Renal cortex interstitium (tissue), 15 donors: ENCODE measurements at places on chromosomes 6 and 20. TPM values are rescaled to one million over a fixed set of nuclear protein-coding genes. Genes with fewer than 3 reads are reported as not detected.

GRCh38 chr20:22411627-22412450, 172.5 kb downstream of the FOXA2 start:
- no peak for DNase-seq

GRCh38 chr6:3081960-3082359, 13.7 kb downstream of the RIPK1 start:
- DNase-seq: no peak

DNA sequence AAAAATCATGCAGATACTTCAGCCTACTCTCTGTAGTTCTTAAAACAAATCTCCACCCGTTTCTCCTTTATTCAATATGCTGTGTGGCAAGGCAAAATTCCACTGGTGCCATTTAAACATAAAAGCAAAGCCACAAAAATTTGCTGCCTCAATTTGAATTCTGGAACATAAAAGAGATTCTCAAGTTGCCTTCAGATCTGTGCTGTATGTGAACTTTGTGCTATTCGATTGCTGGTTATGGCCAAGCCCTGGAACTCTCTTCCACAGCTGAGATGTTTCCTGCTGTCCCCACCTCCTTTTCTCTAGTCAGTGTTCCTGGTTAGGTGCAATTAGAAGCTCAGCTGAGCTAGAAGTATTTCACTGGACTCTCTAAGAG, 395.3 kb upstream of the BTBD3 start:
- no peak for DNase-seq

GRCh38 chr6:28336284-28337120, 554 bp upstream of the ZSCAN31 start:
- DNase-seq: no peak

Gene PHACTR3
- 10.5 TPM for polyA plus RNA-seq

- no peak for DNase-seq
These were observed 89.0 kb upstream of the LYRM2 start for GRCh38 chr6:89727501-89727900.

Gene GHRH
- not detected for polyA plus RNA-seq

Gene ADAM33
- 7.7 TPM for polyA plus RNA-seq

- no peak for DNase-seq
These were observed 93.2 kb upstream of the ZNF184 start for GRCh38 chr6:27565839-27566779.

Gene MYL9
- 220 TPM for polyA plus RNA-seq

DNA sequence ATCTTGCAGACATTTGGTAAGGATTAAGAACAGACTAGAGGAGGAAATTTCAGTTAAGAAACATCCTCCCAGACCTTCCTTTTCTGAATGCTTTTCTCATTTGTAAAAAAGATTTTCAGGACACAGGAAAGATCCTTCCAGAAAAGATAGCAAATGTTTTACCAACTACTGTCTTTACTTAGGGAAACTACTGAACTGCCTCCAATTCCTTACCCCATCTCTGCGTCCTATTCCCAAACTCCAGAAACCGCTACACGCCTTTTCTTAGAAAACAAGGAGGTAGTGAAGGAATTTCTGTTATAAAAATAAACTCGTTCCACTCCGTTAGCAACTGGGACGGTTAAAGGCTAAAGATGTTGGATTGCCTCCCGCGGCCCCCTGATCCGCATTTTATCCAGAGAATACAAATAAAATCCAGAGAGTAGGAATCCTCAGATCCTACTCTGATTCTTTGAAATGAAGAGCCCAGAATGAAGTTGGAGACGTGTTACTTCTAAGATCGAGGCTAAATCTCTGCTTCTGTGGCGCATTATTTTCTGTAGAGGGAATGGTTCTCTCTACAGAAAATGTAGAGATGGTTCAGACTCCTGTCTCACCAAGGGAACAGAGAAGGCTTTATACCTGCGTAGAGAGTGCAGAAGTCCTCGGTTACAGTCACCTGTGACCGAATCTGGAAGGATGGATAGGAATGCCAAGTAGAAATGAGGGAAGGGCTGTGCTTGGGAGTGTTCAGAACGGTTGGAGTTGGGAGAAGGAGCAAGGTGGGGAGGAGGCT, 133.0 kb downstream of the GPX5 start:
- DNase-seq: no peak

DNA sequence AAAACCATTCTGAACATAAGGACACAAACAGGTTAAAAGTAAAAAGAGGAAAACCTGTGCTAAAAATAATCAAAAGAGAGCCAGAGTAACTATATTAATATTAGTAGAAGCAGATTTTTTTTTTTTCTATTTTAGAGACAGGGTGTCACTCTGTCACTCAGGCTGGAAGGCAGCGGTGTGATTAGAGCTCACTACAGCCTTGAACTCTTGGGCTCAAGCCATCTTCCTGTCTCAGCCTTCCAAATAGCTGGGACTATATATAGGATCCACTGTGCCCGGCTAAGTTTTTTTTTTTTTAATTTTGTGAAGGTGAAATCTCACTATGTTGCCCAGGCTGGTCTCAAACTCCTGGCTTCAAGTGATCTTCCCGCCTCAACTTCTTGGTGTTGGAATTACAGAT, 33.4 kb upstream of the PLN start:
- DNase-seq: no peak

GRCh38 chr20:56359212-56360132, 698 bp downstream of the FAM210B start:
- DNase-seq: peak; percentile 24

GRCh38 chr20:39057911-39058310, 95.8 kb downstream of the DHX35 start:
- no peak for DNase-seq

GRCh38 chr20:63442100-63442493, 30.4 kb downstream of the KCNQ2 start:
- no peak for DNase-seq

DNA sequence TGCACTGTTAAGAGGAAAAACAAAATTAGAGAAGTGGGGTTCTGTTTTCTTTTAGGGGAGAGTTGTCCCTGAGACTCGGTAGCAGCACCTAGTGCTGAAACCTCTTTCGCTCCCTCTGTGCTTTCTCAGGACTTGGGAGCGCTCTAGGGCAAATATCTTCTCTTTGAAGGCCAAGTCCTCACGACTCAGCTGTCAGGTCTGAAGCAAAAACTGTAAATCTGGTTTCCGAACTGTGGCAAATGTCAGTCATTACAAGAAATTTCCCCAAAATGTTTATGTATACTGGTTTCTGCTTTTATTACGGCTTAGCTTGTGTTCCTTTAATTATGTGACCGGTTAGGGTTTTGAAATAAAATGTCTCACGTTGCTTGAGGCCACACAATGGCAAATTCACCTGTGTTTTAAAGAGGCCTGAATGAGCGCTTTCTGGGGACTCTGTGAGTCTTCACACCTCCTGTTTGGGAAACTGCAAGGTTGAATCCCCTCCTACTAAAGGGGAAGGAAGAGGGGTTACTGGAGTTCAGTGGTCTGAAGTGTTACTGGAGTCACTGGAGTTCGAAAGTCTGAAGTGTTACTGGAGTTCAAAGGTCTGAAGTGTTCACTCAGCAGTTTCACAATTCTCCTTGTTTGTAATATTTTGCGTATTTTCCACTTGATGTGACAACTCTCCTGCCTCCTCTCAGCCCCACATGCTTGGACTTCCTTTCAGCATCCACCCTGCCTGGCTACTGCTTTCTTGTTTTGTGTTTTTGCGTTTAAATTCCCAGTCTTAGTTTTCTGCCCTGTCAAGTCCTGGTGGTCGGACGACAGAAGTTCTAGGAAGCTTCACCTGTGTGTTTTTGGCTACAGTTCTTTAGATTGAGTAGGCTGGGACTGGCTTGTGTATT, 1.6 kb downstream of the SMPDL3A start:
- DNase-seq: no peak

Gene GABRR1
- 0.95 TPM for polyA plus RNA-seq

GRCh38 chr6:165689699-165690098, 26.7 kb upstream of the PDE10A start:
- DNase-seq: no peak

DNA sequence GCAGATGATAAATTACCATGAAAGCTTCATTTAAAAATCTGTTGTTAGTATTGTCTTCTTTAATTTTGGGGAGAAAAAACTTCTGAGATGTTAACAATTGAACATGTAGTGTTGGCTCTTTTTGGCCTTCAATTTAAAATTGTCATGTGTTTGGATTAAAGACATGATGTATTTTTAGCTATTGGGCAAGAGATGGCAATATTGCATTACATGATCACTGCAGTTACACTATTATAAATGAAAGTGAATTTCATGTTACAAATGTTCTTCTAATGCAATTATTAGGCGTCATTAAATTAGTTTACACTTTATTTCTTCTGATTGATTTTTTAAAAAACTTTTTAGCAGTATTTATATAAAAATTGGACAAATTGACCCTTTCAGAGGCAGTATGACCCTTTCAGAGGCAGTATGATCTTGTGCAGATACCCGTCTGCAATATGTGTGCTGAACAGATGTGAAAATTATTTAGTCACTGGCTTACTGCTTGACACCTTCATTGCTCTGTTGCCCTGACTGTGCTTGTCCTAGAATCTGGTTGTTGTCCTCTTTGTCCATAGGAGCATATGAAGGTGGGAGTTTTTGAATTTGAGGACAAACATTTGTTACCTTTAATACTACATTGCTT, 25.8 kb downstream of the CDKAL1 start:
- no peak for DNase-seq

DNA sequence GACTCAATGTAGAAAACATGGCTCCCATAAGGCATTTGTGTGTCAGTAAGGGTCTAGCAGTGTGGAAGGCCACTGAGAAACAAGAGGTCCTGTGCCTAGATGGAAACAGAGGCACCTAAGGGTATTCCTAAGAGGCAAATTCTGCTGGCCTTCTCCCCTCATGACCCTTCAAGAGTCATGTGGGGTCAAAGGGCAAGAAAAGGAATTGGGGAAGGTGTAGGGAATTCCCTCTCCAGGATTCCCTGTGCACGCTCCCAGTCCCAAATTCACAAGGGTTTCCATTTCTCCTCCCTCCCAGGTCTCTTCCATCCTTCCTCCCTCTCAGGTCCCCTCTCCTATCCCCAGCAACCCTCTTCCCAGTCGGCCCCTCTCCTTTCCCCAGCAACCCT, 568 bp downstream of the AGPAT1 start:
- no peak for DNase-seq

DNA sequence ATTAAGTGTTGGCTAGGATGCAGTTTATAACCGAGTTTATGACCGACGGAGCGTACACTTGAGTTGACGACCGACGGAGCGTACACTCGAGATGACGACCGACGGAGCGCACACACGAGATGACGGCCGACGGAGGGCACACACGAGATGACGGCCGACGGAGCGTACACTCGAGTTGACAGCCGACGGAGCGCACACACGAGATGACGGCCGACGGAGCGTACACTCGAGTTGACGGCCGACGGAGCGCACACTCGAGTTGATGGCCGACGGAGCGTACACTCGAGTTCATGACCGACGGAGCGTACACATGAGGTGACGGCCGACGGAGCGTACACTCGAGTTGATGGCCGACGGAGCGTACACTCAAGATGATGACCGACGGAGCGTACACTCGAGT, 119.8 kb downstream of the HUS1B start:
- no peak for DNase-seq

Gene B3GAT2
- 0.96 TPM for polyA plus RNA-seq

- no peak for DNase-seq
These were observed 320.1 kb downstream of the ESR1 start for GRCh38 chr6:152127432-152128165.

GRCh38 chr6:36280983-36281382, 11.1 kb downstream of the PNPLA1 start:
- no peak for DNase-seq

GRCh38 chr20:9392892-9393857, 121.2 kb upstream of the LAMP5 start:
- DNase-seq: peak; percentile 40

Gene CST4
- not detected for polyA plus RNA-seq

- DNase-seq: no peak
These were observed 19.7 kb upstream of the DDO start for GRCh38 chr6:110434961-110435602.

GRCh38 chr6:7806711-7807110, 80.8 kb downstream of the BMP6 start:
- DNase-seq: no peak

Gene VWA7
- polyA plus RNA-seq: 7.3 TPM

Gene BPIFB1
- polyA plus RNA-seq: 0.14 TPM

DNA sequence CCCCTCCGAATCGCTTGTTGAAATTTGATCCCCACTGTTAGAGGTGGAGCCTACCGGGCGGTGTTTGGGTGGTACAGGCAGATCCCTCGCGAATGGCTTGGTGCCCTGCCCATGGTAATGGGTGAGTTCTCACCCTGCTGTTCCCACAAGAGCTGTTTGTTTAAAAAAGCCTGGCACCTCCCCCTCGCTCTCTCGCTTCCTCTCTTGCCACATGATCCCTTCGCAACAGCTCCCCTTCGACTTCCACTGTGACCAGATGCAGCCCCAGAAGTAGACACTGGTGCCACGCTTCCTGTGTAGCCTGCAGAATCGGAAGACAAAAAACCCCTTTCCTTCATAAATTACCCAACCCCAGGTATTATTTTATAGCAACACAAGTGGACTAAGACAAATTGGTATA, 292.2 kb upstream of the QKI start:
- no peak for DNase-seq

Gene RIMS4
- 1.0 TPM for polyA plus RNA-seq
